Activated CD4-positive, CD25-positive, alpha-beta regulatory T cell treated with anti-CD3 and anti-CD28 coated beads, Interleukin-2, amount 50 U/mL, for 72 hours (primary cell): ENCODE measurements at places on chromosomes 6 and 20.

- no peak for DNase-seq
These were observed 163.1 kb upstream of the PMEPA1 start for GRCh38 chr20:57872816-57873409.

DNA sequence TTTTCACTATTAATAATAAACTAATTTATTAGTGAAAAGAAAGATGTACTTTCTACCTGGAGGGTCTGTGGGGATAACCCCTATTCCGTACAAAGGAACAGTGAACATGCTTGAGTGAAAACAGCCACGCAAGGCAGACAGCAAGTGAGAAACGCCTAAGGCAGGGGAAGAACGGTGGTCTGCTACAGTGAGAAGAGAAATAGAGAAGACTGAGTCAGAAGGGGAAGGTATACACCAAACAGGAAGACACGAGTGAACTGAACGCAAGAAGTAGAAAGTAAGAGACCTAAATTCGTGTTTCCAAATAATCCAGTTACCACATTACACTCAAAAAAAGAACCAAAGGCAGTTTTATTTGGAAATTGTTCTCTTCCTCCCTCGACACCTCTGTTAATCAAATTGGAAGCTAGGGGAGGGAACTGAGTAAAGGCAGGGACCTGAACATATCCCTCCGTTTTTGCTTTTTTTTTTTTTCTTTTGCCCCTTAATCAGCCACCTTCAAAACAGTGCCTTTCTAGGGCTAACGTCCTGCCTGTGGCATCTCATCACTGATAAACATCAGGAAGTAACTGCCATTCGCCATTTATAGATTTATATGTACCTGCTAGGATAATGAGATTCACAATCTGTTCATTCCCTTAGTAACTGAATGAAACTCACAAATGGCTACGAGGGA is 48.9 kb downstream of the ATXN1 start:
- DNase-seq = no peak

- no peak for DNase-seq
These were observed 110.3 kb downstream of the TOX2 start for GRCh38 chr20:44024820-44025580.

DNA sequence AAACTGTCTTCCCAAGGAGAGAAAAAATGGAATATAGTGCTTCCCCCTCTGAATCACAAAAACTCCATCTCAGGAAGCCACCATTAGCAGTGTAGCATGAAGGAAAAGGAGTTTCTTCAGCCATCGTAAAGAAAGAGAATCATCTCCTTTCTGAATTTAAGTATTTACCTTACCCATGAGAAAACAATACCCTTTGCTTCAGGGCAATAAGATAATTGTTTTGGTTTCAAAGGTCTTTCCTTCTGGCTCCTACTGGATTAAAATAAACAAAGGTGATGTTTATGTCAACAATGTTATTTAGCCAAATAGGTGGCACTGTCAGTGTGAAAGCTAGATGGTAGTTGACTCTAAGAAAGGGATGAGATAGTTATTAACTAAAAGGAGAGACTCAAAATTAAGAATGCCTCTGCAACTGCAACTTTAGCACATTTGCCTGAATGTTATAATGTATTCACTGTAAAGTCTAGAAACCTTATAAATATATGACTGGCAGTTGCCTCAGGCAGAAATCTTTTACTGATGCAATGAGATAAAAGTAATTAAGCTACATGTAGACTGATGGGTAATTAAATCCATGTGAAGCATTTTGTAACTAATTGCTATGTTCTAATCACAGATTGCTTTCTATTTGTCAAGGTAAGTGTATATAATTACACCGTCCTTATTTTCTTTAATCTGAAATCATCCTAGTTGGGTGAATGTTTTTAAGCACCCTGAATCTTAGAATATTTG is 399.0 kb downstream of the CDKAL1 start:
- no peak for DNase-seq

GRCh38 chr6:170150590-170150945 is 140.3 kb downstream of the DLL1 start:
- no peak for DNase-seq

GRCh38 chr6:37695273-37695672 is 2.4 kb downstream of the MDGA1 start:
- DNase-seq = no peak

GRCh38 chr6:30101444-30102413 is 11.2 kb downstream of the TRIM31 start:
- DNase-seq = peak; percentile 51

- DNase-seq = no peak
These were observed 460.3 kb downstream of the UTRN start for GRCh38 chr6:144745439-144745838.

DNA sequence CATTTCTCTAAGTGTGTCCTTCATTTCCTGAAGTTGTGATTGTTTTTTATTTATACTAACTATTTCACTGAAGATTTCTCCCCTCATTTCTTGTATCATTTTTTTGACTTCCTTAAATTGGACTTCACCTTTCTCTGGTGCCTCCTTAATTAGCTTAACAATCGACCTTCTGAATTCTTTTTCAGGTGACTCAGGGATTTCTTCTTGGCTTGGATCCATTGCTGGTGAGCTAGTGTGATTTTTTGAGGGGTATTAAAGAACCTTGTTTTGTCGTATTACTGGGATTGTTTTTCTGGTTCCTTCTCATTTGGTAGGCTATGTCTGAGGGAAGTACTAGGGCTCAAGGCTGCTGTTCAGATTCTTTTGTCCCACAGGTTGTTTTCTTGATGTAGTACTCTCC is 92.8 kb downstream of the ESR1 start:
- DNase-seq = no peak

- no peak for DNase-seq
These were observed 159.8 kb upstream of the ECI2 start for GRCh38 chr6:4295058-4295782.

DNA sequence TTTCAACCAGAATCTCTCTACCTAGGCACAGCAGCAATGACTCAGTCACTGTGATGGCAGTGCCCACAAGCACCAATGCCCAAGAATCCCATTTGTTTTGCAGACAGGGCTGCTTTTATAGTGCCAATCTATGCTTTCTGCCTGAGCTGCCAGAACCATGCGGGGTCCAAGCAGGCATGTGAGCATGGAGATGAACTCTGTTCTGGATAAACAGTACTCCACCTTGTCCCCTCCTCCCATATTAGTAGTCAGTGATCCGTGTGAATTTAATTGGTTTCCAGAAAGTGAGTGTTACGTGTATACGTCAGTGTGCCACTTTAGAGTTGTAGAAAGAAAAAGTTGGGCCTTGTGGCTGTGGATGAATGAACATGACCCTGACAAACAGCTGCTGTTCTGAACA is 79.4 kb downstream of the SASH1 start:
- DNase-seq = no peak

GRCh38 chr6:39298061-39298460 is 16.2 kb downstream of the KCNK17 start:
- DNase-seq = no peak

GRCh38 chr20:58692579-58693225 is at the start of gene NPEPL1:
Gene NPEPL1, plus strand, starts transcription at chr20:58692800. Its CDS starts 101 bp downstream, at chr20:58692901.
- DNase-seq = peak; percentile 82
